ENCODE measurements at places on chromosomes 3 and 15.

- DNase-seq = no peak
Observed at GRCh38 chr3:41317718-41318117, 118.4 kb downstream of the CTNNB1 start.

DNA sequence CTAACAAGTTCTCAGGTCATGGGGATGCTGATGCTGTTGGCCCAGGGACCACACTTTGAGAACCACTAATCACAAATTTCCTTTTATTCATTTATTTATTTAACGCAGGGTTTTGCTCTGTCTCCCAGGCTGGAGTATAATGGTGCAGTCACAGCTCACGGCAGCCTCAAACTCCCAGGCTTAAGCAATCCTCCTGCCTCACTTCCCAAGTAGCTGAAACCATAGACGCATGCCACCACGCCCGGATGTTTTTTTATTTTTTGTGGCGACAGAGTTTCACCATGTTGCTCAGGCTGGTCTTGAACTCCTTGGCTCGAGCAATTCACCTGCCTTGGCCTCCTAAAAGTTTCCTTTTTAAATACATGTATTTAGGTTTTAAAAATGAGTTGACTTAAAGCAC is 20.7 kb upstream of the ISLR2 start:
- no peak for DNase-seq

- peak; percentile 45 for DNase-seq
Observed at GRCh38 chr3:40312661-40313226, 3.2 kb downstream of the EIF1B start.

DNA sequence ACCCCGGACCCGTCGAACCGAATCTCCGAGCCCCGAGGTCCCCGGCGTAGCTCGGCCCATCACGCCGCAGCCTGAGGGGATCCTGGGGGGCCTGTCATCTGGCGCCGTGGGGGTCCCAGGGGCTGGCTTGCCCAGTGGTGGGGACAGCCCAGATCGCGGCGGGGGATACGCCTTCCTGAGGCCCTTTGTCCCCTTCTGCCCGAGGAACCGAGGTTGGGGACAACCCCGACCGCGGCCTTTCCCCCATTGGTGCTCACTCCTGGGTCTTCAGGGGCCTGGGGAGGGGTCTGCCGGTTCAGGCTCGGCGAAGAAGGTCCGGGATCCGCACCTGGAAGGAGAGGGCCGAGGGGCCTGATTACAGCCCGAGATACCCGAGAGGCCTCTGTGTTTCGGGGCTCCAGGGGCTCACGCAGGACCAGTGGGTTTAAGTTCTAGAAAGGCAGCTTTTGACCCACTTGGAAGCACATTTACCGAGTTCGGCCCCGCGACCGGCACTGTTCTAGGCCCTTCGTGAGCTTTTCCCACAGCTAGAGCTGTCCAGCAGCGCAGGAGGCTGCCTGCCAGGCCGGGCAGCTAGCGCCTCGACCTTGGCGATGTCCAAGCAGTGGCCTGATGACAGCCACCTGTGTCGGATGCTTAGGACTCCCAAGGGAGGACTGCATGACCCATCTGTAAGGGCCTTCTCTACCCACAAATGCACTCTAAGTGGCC is 504 bp downstream of the ABHD2 start:
- peak; percentile 30 for DNase-seq

GRCh38 chr3:16252988-16253387 is 11.8 kb downstream of the DPH3 start:
- DNase-seq = no peak

DNA sequence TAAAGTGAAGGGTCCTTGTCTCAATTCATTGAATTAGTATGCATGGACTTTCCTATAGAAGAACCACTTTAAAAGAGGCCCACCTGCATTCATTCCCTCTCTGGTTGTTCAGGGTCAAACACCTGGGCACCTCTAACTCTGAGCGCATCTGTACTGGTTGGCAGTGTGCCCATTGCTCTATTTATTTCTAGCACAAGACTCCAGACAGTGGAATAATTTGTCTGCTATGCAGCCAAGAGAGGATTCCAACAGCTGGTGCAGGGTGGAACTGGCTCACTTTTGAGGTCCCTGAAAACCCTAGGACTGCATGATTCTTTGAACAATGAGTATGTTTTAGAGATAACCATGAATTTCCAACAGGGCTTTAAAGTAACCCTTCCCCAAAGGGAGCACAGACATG is 57.9 kb downstream of the CCDC33 start:
- DNase-seq = no peak

DNA sequence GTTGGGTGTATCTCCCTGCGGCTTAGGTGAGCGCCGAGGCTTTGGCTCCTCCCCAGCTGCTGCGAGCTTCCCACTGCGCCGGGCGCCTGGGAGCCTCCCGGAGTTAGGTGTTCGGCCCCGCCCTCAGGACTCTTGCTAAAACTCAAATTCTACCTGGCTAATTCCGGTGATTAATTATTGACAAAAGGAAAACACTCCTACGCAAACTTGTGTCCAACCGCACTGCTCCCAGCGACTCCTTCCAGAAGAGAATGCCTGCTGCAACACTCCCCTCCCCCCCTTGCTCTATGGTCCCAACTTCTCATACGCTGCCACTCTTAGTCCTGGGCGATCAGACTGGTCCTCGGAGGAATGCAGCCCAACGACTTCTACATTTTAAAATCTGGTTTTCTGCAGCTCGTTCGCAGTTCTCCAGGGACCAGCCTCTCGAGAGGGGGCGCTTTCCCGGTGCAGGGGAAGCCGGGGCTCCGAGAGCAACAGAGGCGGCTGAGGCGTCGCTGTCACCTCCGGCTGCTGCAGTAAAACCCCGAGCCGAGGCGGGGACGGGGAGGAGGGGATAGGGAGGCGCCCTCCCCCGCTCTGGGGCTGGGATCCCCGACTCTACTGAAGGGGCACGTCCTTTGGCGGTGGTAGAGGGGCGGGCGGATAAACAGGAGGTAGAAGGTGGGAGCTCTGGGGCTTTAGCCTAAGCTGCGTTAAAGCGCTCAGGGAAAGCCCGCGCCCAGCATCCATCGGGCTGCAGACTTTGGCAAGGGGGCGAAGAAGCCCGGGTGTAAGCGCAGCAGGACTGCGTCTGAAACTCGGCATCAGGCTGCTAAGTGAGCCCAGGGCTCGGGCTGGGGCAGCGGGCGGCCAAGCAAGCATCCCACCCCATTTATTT is at the start of gene SPTSSB:
SPTSSB (minus strand) TSS at position 77 of the 880 bp plus-strand sequence. CDS start 25,194 bp downstream, outside the sequence.
- peak; percentile 9 for DNase-seq

GRCh38 chr3:35931867-35932266 is 292.5 kb downstream of the ARPP21 start:
- no peak for DNase-seq

- DNase-seq = no peak
Observed at GRCh38 chr3:396293-396692, 199.7 kb downstream of the CHL1 start.

- DNase-seq = no peak
Observed at GRCh38 chr3:46829699-46830208, 33.5 kb downstream of the MYL3 start.

DNA sequence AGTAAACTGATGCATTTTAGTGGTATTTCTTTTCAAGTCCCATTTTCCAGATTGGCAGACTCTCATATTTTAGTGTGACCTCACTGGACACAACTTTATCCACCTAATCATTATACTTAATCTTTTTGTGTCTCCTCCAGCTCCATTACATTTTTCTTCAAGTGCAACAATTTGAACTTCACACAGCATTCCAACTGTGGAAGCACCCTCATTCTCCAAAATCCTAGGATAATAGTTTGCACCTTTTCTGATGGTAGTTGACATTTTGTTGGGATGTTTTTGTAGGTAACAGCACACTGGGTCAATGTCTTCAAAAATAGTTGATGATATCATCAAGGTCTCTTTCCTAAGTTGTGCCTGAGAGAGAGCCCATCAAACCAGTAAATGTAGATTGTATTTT is 123.1 kb downstream of the RYR3 start:
- no peak for DNase-seq

DNA sequence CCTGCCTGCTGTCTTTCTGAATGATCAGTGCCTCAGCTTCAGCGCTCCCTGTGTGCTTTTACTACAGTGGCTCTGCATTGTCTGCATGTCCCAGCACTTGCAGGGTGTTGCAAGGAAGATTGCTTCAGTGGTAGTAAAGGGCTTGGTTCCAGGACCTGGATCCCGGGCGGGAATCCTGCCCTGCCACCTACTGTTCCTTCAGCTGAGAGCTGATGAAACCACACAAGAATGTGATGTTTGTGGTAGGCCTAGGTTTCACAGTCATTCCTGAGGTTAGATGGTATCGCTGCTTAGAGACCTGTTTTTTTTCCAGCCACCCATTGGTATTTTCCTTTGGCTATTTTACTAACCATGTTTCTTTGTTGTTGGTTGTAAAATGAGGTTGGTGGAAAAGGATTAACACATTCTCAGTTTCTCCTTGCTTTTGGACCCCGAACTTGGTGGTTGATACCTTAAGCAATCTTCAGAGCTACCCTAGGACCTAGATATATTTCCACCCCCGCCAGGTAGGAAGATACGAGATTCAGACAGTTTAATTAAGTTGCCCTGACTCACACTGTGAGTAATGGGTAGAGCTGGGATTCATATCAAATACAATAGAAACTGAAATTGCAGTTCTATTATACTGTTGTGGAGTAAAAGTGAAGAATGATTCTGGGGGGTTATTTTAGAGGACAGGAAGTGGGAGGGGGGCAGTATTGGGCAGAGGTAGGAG is 11.4 kb downstream of the GPR87 start:
- DNase-seq = no peak

- DNase-seq = no peak
Observed at GRCh38 chr15:70936326-70936725, 43.7 kb downstream of the LRRC49 start.

DNA sequence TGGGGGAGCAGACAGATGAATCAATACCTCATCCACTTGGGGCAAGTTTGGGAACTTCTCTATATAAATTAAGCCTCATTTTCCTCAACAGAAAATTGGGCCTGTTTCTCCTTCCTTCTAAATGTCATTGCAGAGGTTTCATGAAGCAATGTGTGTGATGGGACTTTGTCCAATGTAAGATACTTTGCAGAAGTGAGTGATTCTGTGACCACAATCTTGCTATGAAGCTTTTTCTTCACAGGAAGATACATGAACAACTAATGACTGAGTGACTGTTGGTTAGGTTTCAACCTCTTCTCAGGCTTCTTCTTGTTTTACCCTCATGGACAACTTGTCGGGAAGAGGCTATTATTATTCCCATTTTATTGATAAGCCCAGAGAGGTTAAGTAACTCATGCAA is 11.0 kb downstream of the TMEM45A start:
- no peak for DNase-seq

- no peak for DNase-seq
Observed at GRCh38 chr3:184338511-184338945, 1.1 kb downstream of the FAM131A start.

DNA sequence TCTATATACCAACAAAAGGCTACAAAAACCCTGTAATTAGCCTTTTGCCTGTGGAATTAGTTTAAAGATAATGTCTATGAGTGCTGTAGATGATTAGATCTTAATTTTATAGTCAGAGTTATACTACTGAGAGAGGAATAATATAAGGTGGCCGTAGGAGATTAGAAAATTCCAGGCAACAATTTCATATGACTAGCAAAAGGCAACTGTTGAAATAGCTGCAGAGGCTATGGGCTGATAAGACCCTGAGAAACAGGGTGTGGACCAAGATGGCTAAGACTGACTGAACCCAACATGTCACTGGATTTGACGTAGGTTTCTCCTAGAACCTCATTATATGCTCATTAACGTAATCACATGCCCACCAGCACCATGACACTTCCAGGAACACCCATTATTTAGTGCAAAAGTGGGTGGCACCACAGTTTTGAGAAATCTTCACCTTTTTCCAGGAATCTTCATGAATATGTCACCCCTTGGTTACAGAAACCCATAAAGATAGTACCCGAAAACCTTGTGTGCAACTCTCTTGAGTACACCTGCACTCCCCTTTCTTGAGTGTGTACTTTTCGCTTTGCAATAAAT is 29.1 kb upstream of the SCG3 start:
- DNase-seq = peak; percentile 94

- DNase-seq = no peak
Observed at GRCh38 chr3:113678773-113679172, 17.7 kb downstream of the USF3 start.

DNA sequence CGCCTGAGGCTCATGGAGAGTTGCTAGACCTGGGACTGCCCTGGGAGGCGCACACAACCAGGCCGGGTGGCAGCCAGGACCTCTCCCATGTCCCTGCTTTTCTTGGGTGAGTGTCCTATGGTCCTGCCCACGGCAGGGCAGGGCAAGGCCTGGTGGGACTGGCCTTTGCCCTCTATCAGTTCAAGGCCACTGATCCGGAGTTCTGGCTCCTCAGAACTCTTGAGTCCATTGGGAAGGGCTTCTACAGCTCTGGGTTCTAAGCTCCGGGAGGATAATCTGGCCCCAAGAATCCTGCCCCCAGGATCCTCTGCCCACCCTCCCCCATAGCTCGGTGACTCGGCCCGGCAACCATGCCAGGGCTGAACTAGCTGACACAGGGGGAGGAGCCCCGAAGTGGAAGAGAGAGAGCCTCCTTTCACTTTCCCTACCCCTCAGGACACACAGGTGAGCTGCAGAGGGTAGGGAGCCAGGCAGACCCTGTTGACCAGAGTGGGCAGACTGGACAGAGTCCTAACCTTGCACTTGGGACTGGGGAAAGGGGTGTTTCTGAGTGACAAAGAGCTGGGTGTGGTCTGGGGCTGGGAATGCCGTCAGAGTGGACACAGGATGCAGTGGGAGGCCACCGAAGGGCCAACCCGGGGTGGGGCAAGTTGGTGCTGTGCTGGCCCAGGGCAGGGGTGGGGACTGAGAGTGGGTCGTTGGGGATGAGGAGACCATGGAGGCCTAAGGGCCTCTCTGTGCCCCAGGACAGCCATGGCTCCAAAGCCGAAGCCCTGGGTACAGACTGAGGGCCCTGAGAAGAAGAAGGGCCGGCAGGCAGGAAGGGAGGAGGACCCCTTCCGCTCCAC is 664 bp downstream of the PARP3 start:
- DNase-seq = peak; percentile 42

DNA sequence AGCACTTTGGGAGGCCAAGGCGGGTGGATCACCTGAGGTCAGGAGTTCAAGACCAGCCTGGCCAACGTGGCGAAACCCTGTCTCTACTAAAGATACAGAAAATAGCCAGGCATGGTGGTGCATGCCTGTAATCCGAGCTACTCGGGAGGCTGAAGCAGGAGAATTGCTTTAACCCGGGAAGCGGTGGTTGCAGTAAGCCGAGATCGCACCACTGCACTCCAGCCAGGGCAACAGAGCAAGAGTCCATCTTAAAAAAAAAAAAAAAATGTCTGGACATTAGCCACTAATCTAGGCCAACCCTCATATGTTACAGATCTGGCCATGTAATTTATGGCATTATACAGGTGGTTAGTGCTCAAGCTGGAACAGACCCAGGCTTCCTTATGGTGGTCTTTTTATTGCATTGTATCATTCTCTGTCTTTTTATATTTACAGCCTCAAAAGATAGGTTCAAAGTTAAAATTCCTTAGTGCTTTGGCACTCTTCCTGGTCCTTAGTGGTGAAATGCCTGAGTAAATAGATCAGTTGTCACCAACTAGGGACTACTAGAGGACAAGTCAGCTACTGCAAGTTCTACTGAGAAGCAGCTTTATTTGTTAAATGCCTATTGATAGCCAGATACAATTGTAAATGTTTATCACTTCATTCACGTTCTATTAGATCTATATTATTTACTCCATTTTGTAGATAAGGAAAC is 16.0 kb downstream of the STARD9 start:
- peak; percentile 47 for DNase-seq

GRCh38 chr3:102233881-102234280 is 200.9 kb upstream of the ZPLD1 start:
- DNase-seq = no peak

All from K562 (cell line).